ENCODE measurements at places on chromosomes 16 and 17.
A peak's percentile ranks its signal among the peaks of the same experiment; 100 is the strongest.

DNA sequence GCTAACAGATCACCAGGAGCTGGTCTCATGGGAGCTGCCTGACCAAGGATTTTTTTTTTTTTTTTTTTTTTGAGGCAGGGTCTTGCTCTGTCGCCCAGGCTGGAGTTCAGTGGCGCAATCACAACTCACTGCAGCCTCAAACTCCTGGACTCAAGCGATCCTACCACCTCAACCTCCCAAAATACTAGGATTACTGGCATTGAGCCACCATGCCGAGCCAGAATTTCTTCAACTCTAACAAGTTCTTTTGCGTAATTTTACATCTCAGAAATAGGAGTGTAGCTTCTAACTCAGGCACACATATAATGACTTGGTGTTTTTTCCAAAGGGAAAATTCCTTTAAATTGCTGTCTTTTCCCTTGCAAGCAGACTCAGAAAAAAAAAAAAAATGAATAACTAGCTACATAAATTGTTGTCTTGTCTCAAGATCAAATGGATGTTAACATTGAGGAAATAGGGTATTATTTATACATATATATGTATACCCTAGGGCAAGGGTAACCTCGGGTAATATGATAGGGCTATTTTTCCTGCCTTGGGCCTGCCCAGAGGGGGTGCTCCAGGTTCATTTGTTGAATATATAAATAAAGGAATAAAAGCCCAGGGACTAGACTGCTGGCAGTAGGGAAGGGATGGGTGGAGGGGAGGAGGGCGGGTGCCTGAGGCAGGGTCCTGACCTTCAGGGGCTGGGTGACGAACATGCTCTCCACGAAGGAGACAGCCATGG lies 42.8 kb upstream of the GCSH start:
- no peak for DNase-seq

DNA sequence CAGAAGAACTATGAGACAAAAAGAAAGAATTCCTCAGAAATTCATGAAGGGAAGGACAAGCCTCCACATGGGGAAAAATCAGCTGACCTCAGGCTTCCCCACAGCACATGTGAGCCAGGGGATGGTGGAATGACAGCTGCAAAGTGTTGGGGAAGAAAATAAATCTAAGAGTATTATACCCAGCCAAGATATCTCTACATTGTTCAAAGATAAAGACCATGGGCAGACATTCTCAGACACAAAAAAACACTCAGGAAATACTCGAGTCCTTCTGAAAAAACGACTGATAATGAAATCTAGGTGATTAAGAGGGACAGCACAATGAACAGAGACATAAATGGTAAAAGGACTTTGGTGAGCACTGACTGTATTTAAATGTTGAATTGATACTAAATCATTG lies 3.9 kb downstream of the RAB40B start:
- no peak for DNase-seq

- DNase-seq = no peak
Measured at GRCh38 chr17:5560361-5560988, 23.8 kb downstream of the NLRP1 start.

- no peak for DNase-seq
Measured at GRCh38 chr17:73872816-73873215, 228.6 kb upstream of the SDK2 start.

- DNase-seq = no peak
Measured at GRCh38 chr17:42233994-42234393, 39.7 kb upstream of the GHDC start.

GRCh38 chr17:74904687-74905409 lies 11.4 kb upstream of the FADS6 start:
- no peak for DNase-seq

DNA sequence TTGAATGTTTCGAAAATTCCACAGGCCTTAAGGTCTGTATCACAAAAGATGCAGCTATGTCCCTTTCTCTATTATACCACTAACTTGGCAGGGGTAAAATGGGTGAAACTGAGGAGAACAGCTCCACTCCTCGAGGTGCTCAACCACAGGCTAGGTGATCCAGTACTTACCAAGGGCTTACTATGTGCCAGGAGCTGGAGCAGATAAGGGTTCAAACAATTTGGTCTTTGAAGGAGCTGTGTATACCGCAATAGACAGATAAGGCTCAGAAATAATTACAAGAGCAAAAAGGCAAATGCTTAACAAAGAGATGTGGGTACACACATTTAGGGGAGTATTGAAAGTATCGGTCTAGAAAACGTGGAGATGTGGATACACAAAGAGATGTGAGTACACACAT lies 1.5 kb downstream of the XPO6 start:
- no peak for DNase-seq

GRCh38 chr17:48611681-48612455 lies 1.1 kb upstream of the HOXB7 start:
- DNase-seq = no peak

- DNase-seq = no peak
Measured at GRCh38 chr17:55606488-55606815, 95.2 kb upstream of the SMIM36 start.

DNA sequence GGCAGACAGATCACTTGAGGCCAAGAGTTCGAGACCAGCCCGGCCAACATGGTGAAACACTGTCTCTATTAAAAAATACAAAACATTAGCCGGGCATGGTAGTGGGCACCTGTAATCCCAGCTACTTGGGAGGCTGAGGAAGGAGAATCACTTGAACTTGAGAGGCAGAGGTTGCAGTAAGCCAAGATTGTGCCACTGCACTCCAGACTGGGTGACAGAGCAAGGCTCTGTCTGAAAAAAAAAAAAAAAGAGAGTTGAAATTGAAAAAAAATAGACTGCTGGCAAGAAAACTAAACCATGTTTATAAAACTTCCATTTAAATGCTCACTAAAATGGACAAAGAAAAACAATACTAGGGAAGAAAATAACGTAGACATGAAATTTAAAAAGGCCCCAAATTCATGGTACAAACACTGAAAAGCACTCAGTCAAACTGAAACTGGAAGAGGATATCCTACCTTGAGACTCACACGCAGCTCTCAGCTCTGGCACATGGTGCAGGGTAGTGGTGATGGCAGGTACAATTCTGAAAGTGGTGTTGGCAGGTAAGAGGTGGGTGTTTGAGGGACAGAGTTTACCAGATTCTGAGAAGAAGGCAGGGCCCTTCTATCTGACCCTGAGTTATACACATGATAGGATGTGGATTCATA lies 19.3 kb downstream of the CNTROB start:
- no peak for DNase-seq

DNA sequence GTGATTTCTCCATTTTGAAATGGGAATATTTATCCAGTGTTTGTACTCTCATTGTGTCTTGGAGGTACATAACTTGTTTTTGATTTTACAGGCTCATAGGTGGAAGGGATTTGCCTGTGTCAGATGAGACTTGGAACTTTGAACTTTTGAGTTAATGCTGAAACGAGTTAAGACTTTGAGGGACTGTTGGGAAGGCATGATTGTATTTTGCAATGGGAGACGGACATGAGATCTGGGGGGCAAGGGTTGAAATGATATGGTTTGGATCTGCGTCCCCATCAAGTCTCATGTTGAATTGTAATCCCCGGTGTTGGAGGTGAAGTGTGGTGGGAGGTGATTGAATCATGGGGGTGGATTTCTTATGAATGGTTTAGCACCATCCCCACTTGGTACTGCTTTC lies 21.8 kb downstream of the PRDM7 start:
- DNase-seq = no peak

- peak; percentile 75 for DNase-seq
Measured at GRCh38 chr16:65122724-65123395, 997 bp upstream of the CDH11 start.

- no peak for DNase-seq
Measured at GRCh38 chr17:2263183-2264066, 40.2 kb downstream of the SMG6 start.

GRCh38 chr16:17470182-17470907 lies 415 bp downstream of the XYLT1 start:
- DNase-seq = peak; percentile 48

- peak; percentile 46 for DNase-seq
Measured at GRCh38 chr17:66602659-66603384, 232.1 kb upstream of the CACNG5 start.

DNA sequence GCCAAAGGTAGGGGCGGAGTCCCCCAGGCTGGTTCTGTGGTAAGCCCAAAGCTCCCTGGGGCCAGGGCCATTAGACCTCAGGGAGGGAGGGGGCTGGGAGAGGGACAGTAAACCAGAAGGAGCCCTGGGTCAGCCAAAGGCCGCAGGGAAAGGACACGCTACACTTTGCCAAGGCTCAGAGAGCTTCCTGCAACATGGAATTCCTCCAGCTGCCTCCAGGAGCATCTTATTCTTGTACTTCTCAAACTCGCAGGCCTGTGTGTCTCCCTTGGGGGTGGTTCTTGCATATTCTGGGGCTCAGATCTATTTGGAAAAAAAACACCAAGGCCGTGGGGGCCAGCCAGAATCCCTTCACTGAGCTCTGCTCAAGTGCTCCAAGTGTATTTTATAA lies 25.1 kb downstream of the AKAP1 start:
- peak; percentile 72 for DNase-seq

GRCh38 chr17:56506349-56506748 lies 87.2 kb upstream of the NOG start:
- no peak for DNase-seq

DNA sequence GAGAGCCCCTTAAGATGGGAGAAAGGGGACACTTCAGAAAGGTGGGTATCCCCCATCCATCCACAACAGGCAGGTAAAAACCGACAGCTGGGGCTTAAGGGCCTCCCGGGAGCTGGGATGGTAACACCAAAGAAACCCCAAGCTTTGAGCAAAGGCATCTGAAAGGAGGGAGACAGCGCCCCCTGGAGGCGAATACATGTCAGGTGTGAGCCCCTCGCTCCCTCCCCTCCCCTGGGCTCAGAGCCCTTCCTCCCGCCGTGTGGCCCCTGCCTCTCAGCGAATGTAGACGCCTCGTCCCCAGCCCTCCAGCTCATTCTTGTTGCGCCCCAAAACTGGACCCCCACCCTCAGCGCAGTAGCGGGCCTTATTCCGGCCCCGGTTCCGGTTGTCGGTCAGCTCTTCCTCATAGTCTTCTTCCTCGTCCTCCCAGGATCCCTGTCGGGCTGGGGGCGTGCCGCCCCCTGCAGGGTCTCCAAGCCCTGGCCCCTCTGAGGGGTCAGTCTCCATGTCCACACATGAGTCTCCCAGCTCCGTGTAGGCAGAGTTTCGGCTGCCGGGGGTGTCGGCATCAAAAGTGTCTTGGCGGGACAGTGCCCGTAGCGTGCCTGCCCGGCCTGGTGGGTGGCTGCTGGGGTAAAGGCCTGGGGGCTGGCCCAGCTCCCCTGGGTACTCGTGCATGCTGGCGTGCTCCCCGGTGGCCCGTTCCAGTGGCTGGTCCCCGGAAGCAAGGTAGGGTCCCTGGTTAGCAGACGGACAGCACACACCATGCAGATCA lies 9.1 kb upstream of the ARL5C start:
- peak; percentile 83 for DNase-seq

DNA sequence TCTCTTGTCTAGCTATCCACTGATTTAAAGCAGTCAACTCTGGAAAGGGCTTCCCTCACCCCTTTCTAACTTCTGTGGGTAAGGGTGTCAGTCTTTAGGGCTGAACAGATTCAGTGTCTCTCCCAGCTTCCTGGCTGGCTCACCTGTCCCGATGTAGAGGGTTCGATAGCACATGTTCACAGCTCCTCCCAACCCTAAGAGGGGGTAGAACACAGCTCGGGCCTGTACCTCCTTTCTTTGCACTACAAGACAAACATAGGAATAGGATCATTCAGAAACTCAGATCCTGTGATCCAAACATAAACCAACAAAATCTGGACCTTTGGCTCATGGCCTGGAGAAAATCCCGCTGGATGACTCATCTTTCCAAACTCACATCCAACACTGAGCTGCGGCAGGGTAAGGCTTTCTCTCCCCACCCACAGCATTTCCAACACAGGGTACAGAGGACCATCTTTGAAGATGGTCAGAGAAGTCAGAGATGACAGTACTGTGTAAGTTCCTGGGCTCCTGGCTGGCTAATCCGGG lies 5.8 kb upstream of the DHRS13 start:
- no peak for DNase-seq

GRCh38 chr17:5699814-5700213 lies 115.5 kb upstream of the NLRP1 start:
- no peak for DNase-seq

DNA sequence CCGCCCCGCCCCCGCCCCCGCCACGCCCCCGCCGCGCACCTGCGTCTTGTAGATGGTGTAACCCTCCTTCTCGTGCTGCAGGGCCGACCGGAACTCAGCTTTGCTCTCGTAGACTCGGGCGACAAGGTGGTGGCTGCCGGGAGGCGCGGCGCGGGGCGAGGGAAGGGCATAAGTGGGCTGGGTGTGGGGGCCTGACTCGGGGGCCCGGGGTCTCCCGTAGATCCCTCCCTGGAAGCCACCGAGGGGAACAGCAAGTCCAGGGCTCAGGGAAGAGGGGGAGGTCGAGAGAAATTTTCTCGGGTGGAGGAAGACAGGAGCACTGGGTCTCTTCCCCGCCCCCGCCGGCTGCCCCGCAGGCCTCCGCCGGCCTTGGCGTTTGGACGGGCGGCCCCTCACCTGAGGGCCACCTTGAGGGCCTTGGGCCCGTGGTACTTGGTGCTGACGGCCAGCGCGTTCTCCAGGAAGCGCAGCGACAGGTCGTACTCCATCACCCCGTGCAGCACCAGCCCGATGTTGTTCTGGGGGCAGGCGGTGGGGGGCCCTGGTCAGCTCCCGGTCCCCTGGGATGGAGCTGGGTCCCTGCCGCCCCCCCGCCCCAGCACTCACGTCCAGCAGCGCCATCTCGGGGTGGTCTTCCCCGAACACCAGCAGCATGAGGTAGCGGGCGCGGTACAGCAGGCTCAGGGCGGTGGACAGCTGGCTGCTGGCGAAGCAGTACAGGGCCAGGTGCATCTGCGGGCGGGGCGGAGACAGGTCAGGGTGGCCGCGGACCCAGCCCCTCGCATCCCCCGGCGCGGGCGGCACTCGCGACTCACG lies 19.4 kb downstream of the CLUH start:
- peak; percentile 43 for DNase-seq

DNA sequence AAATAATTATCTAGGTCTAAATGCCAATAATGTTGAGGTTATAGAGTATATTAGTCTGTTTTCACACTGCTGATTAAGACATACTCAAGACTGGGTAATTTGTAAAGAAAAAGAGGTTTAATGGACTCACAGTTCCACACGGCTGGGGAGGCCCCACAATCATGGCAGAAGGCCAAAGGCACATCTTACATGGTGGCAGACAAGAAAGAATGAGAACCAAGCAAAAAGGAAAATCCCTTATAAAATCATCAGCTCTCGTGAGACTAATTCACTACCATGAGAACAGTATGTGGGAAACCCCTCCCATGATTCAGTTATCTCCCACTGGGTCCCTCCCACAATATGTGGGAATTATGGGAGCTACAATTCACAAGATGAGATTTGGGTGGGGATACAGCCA lies 2.9 kb upstream of the KATNB1 start:
- DNase-seq = no peak

DNA sequence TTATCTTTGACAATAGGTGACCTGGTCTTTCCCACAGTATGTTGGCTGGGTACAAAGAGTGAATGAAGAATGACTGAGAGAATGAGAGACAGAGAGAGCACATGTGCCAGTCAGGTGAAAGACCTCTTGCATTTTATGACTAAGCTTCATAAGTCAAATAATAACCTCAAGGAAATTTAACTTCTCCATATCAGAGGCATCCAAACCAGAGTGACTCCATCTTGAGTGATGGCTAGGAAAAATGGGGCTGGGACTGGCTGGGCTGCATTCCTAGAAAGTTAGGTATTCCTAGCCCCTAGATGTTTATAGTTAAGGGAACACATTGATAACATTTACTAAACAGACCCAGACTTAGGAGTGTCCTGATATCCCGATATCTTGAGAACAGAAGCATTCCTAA lies 3.9 kb upstream of the RBL2 start:
- DNase-seq = no peak
